HTR-8/SVneo (cell line): ENCODE measurements at places on chromosomes 5 and 9.

DNA sequence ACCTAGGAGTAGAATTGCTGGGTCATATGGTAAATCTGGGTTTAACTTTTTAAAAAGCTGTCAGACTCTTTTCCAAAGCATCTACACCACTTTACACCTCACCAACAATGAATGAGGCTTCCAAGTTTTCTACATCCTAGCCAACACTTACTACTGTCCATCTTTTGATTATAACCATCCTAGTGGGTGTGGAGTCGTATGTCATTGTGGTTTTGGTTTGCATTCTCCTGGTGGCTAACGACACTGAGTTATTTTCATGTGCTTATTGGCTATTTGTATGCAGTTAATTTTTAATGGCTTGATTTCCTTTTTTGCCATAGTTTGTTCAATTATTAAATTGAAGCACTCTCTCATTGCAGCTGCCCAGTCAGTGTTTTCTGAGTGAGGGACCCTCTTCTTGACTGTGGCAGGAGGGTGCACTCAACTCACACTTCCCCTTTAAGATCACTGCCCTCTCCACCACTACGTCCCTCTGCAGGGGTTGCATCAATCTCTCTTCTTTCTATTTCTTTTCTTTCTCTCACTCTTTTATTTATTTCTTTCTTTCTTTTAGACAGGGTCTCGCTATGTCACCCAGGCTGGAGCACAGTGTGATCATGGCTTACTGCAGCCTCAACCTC is 182.3 kb downstream of the C9orf152 start:
- DNase-seq, result no peak

- DNase-seq, result no peak
Measured at GRCh38 chr5:33425314-33425713, 15.5 kb upstream of the TARS1 start.

DNA sequence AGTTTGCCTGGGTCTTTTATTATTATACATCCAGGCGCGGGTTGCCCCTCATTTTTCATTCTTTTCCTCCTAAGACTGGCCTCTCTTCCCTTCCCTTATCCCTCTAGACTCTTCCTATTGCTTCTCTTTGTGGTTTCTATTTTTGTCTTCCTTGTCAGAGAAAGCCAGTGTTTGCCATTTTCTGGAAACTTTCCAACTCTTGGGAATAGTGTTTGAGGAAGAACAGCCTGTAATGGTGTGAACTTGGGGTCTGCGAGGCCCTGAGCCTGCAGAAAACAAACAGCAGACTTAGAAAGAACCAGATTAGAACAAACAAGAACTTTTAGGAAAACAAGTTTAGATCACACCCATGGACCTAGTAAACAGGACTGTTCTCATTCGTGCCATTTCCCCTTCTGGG is 15.5 kb downstream of the PRKACG start:
- DNase-seq, result no peak

DNA sequence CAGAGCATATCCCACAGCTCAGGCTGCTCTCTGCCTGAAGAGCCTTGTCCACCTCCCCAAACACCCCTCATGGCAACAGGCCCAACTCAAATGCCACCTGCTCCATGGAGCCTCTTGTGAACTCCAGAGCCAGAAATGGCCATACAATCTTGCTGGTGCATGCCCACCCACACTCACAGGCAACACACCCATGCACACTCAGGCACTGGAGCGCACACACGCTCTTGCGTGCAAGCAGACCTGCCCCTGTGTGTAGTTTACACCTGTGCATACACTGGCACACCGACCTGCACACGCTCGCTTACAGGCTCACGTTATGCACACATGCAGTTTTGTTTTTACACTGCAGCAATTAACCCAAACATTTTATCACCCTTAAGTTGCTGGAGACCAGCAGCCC is 40.0 kb downstream of the HRH2 start:
- DNase-seq, result no peak

DNA sequence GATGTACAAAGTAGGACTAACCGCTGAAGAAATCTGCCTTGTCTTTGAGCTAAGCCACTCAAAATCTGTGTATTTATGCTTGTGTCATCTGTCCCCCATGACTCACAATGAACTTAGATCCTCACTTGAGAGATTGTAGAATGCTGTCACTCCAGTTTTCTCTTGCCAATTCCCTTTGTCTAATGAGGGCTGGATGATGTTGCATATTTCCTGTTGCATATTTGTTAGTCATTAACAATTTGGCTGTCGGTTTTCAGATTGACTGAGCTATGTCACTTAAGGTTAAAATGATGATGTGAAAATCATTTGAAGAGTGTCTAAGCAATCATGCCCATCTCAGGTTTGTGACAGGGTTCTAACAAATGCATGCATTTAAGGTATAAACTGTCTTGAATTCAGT is 481.7 kb downstream of the CDH10 start:
- DNase-seq, result peak; percentile 45

GRCh38 chr5:40406741-40407211 is 272.9 kb upstream of the PTGER4 start:
- DNase-seq, result no peak

GRCh38 chr9:3887786-3888496 is 362.1 kb upstream of the RFX3 start:
- DNase-seq, result no peak

GRCh38 chr5:170571281-170571731 is 67.5 kb downstream of the KCNIP1 start:
- DNase-seq, result peak; percentile 86

DNA sequence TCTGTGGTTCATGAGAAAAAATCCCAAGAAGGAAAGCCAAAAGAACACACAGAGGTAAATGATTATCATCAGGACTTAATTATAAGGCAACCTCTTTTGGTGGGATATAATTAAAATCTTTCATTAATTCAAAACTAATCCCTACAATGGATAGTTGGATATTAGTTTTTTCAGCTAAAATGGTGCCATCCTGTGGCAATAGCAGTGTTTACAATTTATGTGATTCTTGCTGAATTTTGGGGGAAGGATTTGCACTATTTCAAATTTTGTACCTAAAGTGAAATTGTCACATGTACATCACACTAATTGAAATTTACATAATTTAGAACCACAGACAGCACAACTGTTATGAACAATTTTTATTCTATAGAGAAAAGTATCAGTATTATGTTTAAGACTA is 67.0 kb downstream of the CAST start:
- no peak for DNase-seq

GRCh38 chr5:61280205-61280604 is 51.9 kb upstream of the ZSWIM6 start:
- DNase-seq, result no peak

DNA sequence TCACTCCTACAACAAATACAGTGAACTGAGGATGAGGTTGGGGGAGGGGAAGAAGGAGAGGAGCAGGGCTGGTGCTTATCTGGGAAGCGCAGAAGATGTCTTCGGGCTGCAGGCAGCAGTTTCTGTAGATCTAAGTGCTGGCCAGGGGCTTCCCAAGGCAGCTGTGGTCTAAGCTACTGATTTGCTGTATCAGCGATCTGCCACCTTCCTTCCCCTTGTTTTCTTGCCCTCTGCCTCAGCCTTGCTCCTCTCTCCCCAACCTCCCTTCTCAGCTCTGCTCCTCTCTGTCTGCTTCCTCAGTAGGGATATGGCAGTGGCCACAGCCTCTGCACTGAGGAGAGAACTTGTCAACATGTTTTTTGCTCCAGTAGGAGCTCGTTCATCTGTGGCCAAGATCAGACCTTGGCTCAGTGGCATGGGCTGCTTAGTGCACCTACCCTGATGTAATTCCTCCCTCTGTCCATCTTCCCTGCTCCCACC is 42.8 kb upstream of the IL6ST start:
- no peak for DNase-seq

DNA sequence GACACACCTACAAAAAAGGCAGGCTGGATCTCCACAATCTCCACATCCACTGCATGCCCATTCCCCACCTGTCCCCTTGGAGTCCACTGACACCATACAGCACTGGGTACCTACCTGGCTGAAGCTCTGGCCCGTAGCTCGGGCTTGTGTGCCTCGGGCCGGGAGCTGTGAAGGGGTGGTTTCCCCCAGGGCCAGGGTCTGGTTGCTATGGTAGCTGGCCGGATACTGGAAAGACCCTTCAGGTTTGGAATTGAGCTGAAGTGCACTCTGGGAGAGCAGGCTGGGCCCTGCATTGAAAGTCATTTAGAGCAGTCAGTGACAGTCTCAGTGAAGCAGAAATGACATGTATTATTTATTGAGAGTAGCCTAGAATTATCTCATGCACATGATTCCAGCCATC is 507.3 kb downstream of the CTNND2 start:
- DNase-seq, result no peak

- no peak for DNase-seq
Measured at GRCh38 chr5:131488463-131488862, 146.6 kb downstream of the RAPGEF6 start.

GRCh38 chr5:35956429-35956828 is 18.0 kb upstream of the CAPSL start:
- no peak for DNase-seq

- no peak for DNase-seq
Measured at GRCh38 chr9:21412107-21412506, 3.2 kb downstream of the IFNA8 start.

DNA sequence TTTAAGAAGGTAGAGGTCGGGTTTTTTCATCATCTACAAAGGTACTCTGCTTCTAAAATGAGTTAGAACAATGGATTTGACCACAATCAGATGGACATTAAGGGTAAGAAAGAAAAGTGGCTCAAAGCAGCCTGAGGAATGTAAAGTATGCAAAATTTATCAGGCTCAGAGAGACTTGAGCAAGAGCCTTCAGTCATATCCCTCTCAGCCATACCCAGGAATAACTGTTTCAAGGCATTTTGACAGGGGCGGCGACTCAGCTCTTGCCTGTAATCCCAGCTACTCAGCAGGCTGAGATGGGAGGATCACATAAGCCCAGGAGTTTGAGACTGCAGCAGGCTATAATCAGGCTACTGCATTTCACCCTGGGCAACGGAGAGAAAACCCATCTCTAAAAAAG is 38.8 kb upstream of the ANXA2R start:
- peak; percentile 88 for DNase-seq

GRCh38 chr5:112975721-112976431 is 722 bp upstream of the DCP2 start:
- no peak for DNase-seq

DNA sequence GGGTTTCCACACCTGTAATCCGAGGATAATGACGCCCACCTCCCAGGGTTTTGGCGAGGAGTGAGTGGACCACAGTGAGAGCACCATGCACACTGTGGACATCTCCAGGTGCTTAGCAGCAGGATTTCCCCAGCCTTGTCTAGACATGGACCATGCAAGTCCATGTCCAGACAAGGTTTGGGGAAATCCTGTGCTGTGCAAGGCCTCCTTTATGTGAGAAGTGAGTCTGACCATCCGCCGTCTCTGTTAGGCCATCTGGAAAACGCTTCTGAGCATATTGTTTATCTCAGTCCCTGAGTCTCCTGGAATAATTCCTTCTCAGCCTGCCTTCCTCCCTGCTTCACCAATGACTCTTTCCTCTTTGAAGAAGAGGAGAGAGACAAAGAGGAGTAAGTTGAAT is 26.2 kb upstream of the TNFAIP8 start:
- no peak for DNase-seq

DNA sequence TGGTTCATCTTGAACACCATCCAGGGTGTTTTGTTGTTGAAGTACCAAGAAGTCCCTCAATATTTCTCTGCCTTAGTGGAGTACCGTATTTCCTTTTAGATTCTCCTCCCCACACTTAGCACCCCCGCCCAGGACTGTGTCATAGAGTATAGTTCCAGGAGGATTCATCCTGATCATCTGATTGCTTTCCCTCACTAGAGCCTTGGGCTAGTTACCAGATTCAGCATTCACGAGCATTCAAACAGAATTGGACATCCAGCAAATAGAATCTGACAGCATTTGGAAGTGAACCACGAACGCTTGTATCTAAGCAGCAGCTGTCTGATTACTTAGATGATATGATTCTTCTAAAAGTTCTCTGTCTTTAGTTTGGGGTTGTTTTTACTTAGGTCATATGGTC is 248.1 kb upstream of the TAS2R1 start:
- DNase-seq, result no peak

DNA sequence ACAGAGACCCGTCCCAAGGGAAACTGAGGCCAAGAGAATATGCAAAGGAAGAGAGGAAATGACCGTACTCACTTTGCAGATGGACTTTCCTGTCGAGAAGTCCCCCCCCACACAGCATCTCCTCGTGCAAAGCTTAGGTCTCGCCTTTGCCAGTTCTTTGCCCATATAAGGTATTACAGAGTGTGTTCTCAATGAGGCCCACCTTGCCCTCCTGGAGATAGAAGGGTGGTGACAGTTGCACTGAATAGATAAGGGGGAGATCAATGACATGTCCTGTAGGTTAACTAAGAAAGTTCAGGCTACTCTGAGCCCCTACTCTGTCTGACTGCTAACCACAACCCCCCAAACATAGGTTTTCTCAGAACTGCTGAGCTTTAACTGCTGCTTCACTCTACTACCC is 68.2 kb upstream of the SPTLC1 start:
- no peak for DNase-seq

DNA sequence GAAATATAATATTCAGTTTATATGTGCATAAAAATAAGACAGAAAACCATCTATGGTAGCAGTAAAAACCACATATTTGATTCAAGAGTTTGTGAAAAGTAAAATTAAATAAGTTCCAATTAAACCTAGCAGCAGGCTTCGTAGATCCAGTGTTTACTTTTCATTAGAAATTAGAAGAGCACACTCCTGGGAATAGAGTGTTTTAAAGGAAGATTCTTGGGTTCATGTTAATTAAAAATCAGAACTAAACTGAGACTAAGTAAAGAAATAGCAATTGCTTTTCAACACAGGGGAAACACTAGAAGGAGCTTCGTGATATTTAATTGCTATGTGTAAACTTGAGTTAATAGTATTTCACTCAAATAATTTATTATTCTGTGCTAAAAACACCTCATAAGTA is 1097.8 kb upstream of the CDH18 start:
- DNase-seq, result no peak

DNA sequence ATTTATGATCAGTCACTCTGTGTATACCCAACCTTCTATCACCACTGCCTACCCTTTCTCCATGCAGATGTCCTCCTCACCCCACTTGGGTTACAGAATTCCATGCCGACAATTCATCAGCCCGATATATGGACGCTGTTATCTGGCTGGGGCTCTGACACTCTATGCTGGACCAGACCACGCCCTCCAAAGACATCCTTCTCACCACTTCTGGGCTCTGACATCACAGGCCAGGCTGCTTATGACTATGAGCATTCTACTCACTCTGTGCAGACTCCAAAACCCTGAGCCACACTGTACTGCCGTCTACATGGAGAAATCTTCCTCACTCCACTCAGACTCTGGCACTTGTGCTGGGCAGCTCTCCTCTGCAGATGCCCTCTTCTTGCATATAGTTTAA is 7.6 kb upstream of the AK3 start:
- DNase-seq, result no peak

- DNase-seq, result no peak
Measured at GRCh38 chr9:68949271-68950000, 64.5 kb downstream of the PRKACG start.

- no peak for DNase-seq
Measured at GRCh38 chr9:123353041-123353440, 3.0 kb upstream of the CRB2 start.

- no peak for DNase-seq
Measured at GRCh38 chr9:5510989-5511388, 658 bp downstream of the PDCD1LG2 start.

GRCh38 chr5:135930029-135930948 is 24.5 kb downstream of the LECT2 start:
- peak; percentile 23 for DNase-seq

- DNase-seq, result no peak
Measured at GRCh38 chr5:170782438-170782837, 1.1 kb upstream of the GABRP start.

GRCh38 chr5:114361724-114362196 is at the start of gene KCNN2:
KCNN2 (plus strand) TSS chr5:114362070; CDS start chr5:114362140, 70 bp downstream.
- DNase-seq, result peak; percentile 10
